DND-41 (cell line): ENCODE measurements at places on chromosomes 2 and 18.

GRCh38 chr2:15279201-15279876, 281.8 kb downstream of the NBAS start:
- no peaks in the 10 kb centered on the region for H3K4me1 ChIP-seq
- no peak overlapping the region for H3K4me3 ChIP-seq
- peaks cover 17% of the 10 kb centered on the region; the same call in 1 of the 2 replicates for H3K36me3 ChIP-seq
- no peak overlapping the region for H3K27ac ChIP-seq
- H3K27me3 ChIP-seq, result no peaks in the 10 kb centered on the region

DNA sequence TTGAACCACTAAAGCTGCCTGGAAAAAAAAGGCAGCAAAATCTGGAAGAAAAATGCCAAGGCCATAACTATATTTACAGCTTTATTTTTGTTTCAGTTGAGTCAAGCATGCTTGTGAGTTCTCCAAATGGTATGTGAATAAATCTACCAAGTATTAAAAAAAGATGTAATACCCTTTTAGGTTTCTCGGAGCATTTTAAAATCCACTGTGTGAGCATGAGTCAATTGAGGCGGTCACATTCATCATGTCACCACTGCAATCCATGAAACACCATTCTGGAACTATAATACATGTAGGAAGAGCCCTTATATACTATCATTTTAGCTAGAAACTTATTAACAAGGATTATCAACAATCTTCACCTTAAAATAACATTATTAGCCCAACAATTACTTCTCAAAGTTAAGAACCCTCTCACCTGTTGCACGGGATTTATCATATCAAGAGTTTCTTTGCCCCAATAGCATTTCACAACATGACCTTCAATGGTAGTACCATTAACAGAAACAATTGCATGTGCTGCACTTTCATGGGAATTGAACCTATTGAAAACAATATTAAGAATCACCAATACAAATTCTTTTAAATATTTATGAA, 24.2 kb upstream of the C2orf42 start:
- H3K27ac ChIP-seq, result no peak overlapping the region
- H3K36me3 ChIP-seq, result peaks cover 87% of the 10 kb centered on the region
- no peak for DNase-seq
- no peaks in the 10 kb centered on the region for H3K4me1 ChIP-seq
- H3K4me3 ChIP-seq, result no peak overlapping the region

GRCh38 chr2:128245813-128246212, 72.9 kb downstream of the HS6ST1 start:
- DNase-seq, result no peak
- H3K4me1 ChIP-seq, result no peaks in the 10 kb centered on the region
- H3K27me3 ChIP-seq, result no peaks in the 10 kb centered on the region
- H3K4me3 ChIP-seq, result no peak overlapping the region
- H3K36me3 ChIP-seq, result no peaks in the 10 kb centered on the region
- H3K27ac ChIP-seq, result no peak overlapping the region

DNA sequence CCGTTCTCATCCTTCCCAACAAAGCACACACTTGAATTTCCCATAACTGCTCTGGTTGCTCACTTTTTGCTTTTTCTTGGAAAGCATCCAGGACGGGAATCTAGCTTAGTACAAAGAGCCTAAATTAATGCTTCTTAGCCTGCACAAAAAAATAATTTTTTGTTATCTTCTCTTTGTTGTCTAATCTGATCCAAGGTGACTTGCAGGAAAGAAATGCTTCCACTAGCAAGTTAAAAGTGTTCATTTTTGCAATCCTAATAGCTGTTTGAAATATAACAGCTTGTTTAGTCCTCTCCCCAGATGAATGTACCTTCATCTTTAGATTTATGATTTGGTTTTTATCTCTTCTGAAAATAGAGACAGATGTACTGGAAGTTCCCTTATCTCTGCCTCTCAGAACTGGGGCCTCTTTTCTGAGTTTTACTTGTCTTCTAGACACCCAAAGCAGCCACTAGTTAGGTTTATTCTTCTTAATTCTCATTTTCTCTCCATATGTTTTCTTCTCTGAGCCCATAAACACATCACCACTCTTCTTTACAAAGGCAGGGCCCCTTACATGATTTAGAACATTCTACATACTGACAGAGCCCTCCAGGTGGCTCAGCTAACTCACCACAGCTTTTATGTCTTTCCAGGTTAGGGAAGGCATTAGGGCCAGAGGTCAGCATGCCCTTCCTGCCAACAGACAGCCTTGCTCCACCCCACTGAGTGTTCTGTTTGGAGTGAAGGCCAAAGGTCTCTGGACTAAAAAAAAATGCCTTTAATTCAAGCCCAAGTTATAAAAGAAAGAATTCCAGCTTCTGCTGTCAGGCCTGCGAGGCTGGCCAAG, 74.7 kb upstream of the MAP4K3 start:
- no peaks in the 10 kb centered on the region for H3K36me3 ChIP-seq
- no peak for DNase-seq
- peaks cover 9% of the 10 kb centered on the region for H3K4me1 ChIP-seq
- H3K27ac ChIP-seq, result no peak overlapping the region
- H3K27me3 ChIP-seq, result no peaks in the 10 kb centered on the region

- H3K4me3 ChIP-seq, result no peak overlapping the region
- H3K4me1 ChIP-seq, result no peaks in the 10 kb centered on the region
- H3K27ac ChIP-seq, result no peak overlapping the region
- H3K36me3 ChIP-seq, result no peaks in the 10 kb centered on the region
- H3K27me3 ChIP-seq, result no peaks in the 10 kb centered on the region
- DNase-seq, result no peak
Measured at GRCh38 chr18:67035026-67035425, 431.1 kb upstream of the CDH19 start.

DNA sequence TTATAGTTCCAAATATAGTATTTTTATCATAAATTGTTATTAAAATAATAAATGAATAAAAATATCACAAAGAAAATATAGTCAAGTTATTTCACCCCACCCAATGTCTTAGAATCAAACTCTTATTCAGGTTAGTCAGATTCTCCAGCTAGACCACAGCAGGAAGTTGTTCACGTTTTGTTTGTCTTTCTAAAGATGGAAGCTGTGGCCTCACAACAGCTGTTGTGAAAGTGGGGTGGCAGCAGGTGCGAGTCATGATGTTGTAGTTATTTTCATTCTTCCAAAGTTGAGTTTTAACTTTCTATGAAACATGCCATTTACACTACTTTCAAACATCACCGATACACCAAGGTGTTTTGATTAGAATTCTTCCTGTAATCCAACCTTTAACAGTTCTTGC, 272.9 kb downstream of the SLC8A1 start:
- H3K4me3 ChIP-seq, result no peak overlapping the region
- H3K27ac ChIP-seq, result peak overlapping the region; percentile 59
- no peaks in the 10 kb centered on the region for H3K27me3 ChIP-seq
- H3K36me3 ChIP-seq, result peaks cover 11% of the 10 kb centered on the region; the same call in 1 of the 2 replicates
- peaks cover 32% of the 10 kb centered on the region for H3K4me1 ChIP-seq
- peak; percentile 59 for DNase-seq

GRCh38 chr2:133844214-133844892, 276.1 kb upstream of the NCKAP5 start:
- DNase-seq, result peak; percentile 63
- H3K27me3 ChIP-seq, result peaks cover 20% of the 10 kb centered on the region
- H3K4me1 ChIP-seq, result no peaks in the 10 kb centered on the region
- H3K4me3 ChIP-seq, result no peak overlapping the region
- no peaks in the 10 kb centered on the region for H3K36me3 ChIP-seq
- no peak overlapping the region for H3K27ac ChIP-seq

- H3K36me3 ChIP-seq, result no peaks in the 10 kb centered on the region
- no peak overlapping the region for H3K4me3 ChIP-seq
- no peaks in the 10 kb centered on the region for H3K4me1 ChIP-seq
- H3K27ac ChIP-seq, result no peak overlapping the region
Measured at GRCh38 chr18:62607302-62607701, 84.5 kb downstream of the ZCCHC2 start.

GRCh38 chr2:101689114-101689825, 8.2 kb upstream of the MAP4K4 start:
- no peaks in the 10 kb centered on the region for H3K36me3 ChIP-seq
- no peak overlapping the region for H3K4me3 ChIP-seq
- H3K4me1 ChIP-seq, result peaks cover 8% of the 10 kb centered on the region
- no peak for DNase-seq
- H3K27me3 ChIP-seq, result no peaks in the 10 kb centered on the region
- H3K27ac ChIP-seq, result no peak overlapping the region

DNA sequence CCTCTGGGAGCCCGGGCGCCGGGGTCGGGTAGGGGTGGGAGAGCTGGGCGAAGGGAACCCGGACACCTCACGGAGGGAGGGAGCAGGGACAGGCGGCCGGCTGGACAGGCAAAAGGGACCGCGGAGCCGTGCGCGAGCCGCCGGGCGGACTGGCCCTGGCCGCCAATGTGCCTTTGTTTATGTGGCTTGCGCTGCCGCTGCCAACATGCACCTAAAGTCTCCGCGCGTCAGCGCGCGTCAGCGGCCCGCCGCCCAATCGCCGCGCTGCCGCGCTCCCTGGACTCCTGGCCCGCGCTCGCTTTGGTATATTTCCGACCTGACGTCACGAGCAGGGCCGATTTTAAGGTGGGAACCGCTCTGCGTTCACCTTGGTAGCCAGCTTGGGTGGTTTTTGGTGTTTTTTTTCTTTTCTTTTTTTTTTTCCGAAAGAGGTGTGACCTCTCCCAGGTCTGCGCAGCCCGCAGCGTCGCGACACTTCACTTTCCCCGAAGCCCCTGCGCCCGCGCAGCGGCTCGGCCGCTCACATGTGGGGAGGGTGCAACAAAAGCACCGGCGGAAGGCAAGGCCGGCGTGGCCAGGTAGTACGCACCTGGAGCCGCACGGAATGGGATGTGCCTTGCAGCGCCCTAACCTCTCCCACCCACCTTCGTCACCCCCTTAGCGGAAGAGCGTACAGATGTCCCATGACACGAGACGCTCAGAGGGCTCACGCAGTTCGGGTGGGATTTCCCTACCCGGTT, at the start of gene NR4A2:
Gene NR4A2, minus strand, starts transcription at position 188 of the 740 bp plus-strand sequence. CDS start 2,535 bp downstream, outside the sequence.
- peak within 1 kb of the TSS; percentile 35 for H3K4me3 ChIP-seq
- H3K36me3 ChIP-seq, result no peaks in the 10 kb centered on the region
- H3K27me3 ChIP-seq, result peaks cover 8% of the 10 kb centered on the region
- H3K27ac ChIP-seq, result peak within 1 kb of the TSS; percentile 77
- H3K4me1 ChIP-seq, result peaks cover 55% of the 10 kb centered on the region

DNA sequence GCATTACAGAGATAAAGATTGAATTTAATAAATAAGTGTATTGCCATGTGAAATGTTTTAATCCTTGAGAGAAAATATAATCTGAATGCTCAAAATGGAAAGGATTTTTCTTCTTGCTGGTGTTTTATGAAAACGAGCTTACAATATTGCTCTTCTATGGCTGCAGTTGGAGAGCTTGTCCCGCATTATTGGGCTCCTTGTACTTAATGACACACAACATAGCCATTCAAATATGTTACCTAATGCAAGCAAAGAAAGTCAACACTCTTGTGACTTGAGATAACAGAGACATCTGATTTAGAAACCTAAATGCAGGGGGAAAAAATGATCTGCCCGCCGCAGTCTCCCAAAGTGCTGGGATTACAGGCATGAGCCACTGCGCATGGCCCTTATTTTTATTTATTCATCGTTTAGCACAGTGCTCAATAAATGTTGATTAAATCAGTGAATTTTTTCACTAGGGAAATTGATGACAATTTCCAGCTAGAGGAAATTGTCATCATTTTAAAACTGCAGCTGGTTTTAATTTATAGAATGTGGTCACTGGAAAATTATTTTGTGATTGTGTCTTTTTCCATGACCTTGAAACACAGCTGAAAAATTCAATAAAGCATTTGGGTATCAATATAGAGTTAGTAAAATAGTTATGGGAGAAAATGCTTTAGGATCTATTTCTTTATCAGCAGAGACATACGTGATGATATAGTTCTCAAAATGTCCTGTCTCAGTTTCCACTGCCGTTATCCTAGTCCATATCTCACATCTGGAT, 2.4 kb upstream of the PRKD3 start:
- no peak overlapping the region for H3K27ac ChIP-seq
- H3K4me1 ChIP-seq, result peaks cover 27% of the 10 kb centered on the region
- no peaks in the 10 kb centered on the region for H3K36me3 ChIP-seq
- H3K27me3 ChIP-seq, result peaks cover 40% of the 10 kb centered on the region
- H3K4me3 ChIP-seq, result no peak overlapping the region

GRCh38 chr18:57051657-57052044, 95.2 kb upstream of the BOD1L2 start:
- no peak overlapping the region for H3K4me3 ChIP-seq
- no peaks in the 10 kb centered on the region for H3K4me1 ChIP-seq
- no peaks in the 10 kb centered on the region for H3K27me3 ChIP-seq
- DNase-seq, result no peak

DNA sequence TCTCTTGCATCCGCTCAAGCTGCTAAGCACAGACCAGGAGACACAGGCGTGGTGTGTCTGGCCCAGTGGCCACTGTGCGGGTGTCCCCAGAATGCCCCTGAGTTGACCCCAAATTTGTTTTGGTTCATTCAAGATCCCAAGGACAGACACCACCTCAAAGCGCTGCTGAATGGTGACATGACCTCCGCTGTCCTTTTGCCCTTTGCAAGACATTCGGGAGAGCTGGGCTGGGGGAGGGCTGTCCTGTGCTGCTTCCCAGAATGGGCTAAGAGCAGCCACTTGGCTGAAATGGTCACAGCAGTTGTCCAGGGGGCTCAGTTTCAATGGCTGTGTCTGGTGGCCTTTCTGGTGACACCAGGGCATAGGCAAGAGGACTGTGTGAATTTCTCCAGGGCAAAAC, 84.1 kb downstream of the SMIM21 start:
- no peaks in the 10 kb centered on the region for H3K4me1 ChIP-seq
- H3K27ac ChIP-seq, result no peak overlapping the region
- no peaks in the 10 kb centered on the region for H3K27me3 ChIP-seq
- no peak overlapping the region for H3K4me3 ChIP-seq
- no peak for DNase-seq
- no peaks in the 10 kb centered on the region for H3K36me3 ChIP-seq

- no peaks in the 10 kb centered on the region for H3K27me3 ChIP-seq
- no peaks in the 10 kb centered on the region for H3K36me3 ChIP-seq
- DNase-seq, result no peak
- H3K4me1 ChIP-seq, result no peaks in the 10 kb centered on the region
- no peak overlapping the region for H3K27ac ChIP-seq
- no peak overlapping the region for H3K4me3 ChIP-seq
Measured at GRCh38 chr2:112832841-112833638, 3.5 kb downstream of the IL1B start.

- no peak overlapping the region for H3K27ac ChIP-seq
- no peaks in the 10 kb centered on the region for H3K4me1 ChIP-seq
- H3K4me3 ChIP-seq, result no peak overlapping the region
- H3K27me3 ChIP-seq, result no peaks in the 10 kb centered on the region
- H3K36me3 ChIP-seq, result no peaks in the 10 kb centered on the region
- DNase-seq, result no peak
Measured at GRCh38 chr18:37450434-37451132, 115.0 kb downstream of the CELF4 start.

GRCh38 chr18:30618567-30618966, 424.0 kb downstream of the DSC3 start:
- no peak overlapping the region for H3K4me3 ChIP-seq
- no peak for DNase-seq
- H3K27ac ChIP-seq, result no peak overlapping the region
- no peaks in the 10 kb centered on the region for H3K36me3 ChIP-seq
- H3K4me1 ChIP-seq, result no peaks in the 10 kb centered on the region
